HAP-1 (cell line): ENCODE measurements at places on chromosomes 6 and 20.

DNA sequence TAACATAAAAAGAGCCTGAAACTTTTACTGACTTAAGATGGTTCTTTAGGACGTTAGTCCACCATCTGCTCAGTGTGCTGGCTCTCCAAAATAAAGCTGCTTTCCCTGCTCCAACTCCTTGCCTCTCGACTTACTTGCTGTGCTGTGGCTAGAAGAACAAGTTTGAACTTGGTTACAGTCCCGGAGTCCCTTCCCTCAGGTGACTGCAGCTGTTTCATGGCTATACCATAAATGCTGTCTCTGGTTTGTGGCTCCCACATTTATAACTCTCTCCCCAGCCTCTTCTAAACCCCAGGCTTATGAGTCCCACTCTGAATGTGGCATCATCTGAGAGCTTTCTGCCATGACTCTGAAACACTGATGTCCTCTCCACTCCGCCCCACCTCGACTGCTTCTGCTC is 306.4 kb upstream of the PRND start:
- DNase-seq = no peak

- no peak for DNase-seq
Measured at GRCh38 chr6:36955671-36956445, 1.3 kb downstream of the PI16 start.

GRCh38 chr6:3751077-3751729 is at the start of gene PXDC1:
TSS of gene PXDC1 (minus strand) at chr6:3751713. CDS start at chr6:3751531, 182 bp downstream.
- DNase-seq = no peak

GRCh38 chr6:63824722-63825121 is 189.1 kb downstream of the PHF3 start:
- no peak for DNase-seq

GRCh38 chr20:43949741-43950618 is 35.3 kb downstream of the TOX2 start:
- no peak for DNase-seq
